ENCODE measurements at places on chromosomes 5 and 9.

GRCh38 chr9:70573308-70573707 lies 158.9 kb upstream of the KLF9 start:
- no peak for ATAC-seq

- no peak for ATAC-seq
These were observed 914.4 kb upstream of the SEMA6A start for GRCh38 chr5:117488976-117489500.

DNA sequence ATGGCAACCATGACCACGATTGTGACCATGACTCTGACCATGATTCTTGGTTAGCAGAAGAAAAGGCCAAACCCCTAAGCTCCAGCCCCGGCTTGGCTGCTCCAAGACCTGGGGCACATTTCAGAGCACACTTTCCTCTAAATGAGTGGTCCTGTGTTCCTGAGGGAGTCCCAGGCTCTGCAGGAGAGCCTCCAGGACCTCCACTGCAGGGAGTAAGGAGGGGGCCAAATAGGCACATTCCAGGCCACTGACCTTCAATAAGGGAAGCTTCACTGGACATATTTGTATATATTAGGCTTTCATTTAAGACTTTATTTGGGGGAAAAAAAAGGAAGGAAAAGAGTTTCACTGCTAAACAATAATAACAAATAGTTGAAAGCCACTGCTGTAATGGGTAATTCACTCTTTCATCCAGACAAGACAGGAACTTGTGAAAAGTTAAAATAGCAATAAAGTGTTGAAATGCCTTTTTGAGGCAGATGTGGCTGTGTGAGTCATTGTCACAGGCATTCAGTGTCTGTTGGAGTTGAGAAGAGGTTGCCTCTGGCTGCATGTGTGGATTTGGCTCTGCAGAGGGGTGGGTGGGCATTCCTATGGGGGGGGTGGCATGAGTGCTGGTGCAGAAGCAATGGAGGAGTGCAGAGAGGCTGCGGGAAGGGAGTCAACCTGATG lies 63.9 kb upstream of the TGFBR1 start:
- ATAC-seq = no peak

DNA sequence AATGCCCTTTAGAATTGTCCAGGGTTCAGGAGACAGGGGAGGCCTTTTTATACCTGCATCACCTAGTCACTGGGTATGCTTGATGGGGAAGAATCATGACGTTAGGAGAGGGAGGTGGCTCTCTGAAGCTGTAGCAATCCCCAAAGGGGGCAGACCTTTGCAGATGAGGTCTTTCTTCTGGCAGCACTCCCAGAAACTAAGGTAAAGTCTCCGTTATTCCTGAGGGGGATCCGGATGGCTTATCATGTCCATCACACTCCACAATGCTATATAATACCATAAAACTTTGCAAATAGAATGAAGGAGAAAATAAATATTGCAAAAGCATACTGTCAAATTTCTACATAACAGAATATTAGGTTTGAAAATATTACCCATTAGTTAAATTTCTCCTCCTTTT lies 21.5 kb upstream of the CAST start:
- no peak for ATAC-seq

- no peak for ATAC-seq
These were observed 161.5 kb downstream of the CRB2 start for GRCh38 chr9:123517512-123517911.

GRCh38 chr9:101380295-101380694 lies 4.5 kb downstream of the BAAT start:
- no peak for ATAC-seq

GRCh38 chr9:72276429-72276828 lies 88.6 kb downstream of the ZFAND5 start:
- ATAC-seq = no peak

GRCh38 chr9:12719431-12719830 lies 26.2 kb downstream of the TYRP1 start:
- ATAC-seq = no peak

GRCh38 chr5:131109540-131110255 lies 55.4 kb downstream of the HINT1 start:
- ATAC-seq = peak; percentile 48

DNA sequence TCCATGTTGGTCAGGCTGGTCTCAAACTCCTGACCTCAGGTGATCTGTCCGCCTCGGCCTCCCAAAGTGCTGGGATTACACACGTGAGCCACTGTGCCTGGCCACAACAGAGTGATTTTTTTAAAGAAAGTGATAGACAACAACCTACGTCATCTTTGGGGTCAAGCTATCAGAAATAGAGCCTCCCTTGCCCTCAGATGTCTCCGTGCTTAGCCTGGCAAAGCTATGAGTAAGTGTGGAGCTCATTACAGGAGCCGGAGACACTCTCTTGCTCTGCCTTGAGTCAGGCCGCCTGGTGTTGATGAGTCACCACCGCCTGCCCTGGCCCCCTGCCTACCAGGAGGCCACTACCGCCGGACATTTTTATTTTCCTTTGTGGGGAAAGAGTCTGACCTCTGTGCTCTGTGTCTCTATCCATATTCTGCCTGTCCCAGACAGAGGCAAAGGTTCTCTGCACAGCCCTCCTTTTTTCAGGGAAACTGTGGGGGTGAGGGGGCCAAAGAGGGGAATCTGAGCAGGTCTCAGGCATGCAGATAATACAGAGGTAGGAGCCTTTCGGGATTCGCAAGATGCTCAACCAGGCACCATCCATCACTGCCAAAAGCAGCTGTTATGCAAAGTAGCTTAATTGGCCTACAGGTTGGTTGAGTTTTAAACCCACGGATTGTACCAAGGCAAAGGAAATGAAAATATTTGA lies 123.7 kb upstream of the CPEB4 start:
- no peak for ATAC-seq

GRCh38 chr9:96674906-96675538 lies 19.9 kb upstream of the PRXL2C start:
- ATAC-seq = peak; percentile 48

GRCh38 chr5:179680780-179681401 lies at the start of gene CBY3:
Gene CBY3, minus strand, starts transcription at chr5:179681034. Its CDS starts 116 bp downstream, at chr5:179680918.
- ATAC-seq = no peak

DNA sequence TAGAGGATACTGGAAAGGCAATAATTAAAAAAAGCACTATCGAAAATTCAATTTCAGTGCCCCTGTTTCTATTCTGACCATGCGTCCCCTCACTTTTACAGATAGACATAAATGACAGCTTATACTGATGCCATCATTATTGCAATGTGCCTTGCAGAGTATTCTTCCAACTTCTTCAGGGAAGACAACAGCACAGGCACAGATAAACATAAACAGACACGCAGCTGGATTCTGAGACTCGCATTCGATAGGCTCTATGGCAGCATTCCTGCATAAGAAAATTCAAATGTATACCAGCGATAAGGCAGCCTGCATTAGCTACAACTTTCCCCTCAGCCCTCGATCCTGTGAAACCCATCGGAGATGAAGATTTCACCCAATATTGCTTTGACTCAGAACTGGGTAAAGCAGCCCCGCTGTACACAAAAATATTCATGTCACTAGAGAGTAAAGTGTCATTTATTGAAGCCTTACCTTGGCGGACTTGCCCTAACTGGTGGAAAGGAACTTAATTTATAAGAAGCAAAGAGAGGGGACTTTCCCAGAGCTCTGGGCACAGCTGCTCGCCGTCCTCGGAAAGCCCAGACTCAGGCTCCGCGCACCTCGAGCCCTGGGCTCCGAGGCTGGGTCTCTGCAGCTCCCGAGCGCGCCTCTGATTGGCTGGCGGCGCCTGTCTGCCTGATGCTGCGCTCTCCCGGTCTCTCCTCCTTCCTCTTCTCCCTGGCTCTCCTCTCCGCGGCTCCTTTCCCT lies at the start of gene CDH18:
Gene CDH18 (minus strand): TSS at position 589 of the 750 bp plus-strand sequence. CDS start 149,214 bp downstream, outside the sequence.
- no peak for ATAC-seq

DNA sequence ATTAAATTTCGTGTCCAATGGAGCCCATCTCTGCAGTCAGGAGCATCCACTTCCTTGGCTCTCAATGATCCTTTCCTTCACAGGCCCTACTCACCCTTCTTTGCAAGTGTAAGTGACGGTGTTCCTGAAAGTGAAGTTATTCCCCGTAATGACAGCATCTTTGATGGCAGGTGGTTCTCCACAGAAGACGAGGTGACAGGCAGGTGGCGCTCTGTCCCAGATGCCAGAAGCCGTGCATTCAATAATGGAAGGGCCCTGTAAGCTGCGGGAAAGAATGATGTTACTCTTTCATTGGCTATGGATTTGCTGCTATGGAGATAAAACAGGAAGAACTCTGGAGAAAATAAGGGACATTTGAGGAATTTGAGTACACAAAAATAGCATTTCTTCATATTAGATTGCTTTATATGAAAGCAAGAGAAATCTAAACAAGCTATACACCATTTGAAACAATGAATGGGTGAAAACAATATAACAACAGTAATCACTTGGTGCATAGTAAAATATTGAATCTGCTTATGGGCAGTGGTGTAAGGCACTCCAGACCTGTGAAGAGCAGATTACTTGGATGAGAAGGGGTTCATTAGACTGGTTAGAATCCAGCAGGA lies 89.9 kb upstream of the TXNDC8 start:
- no peak for ATAC-seq

DNA sequence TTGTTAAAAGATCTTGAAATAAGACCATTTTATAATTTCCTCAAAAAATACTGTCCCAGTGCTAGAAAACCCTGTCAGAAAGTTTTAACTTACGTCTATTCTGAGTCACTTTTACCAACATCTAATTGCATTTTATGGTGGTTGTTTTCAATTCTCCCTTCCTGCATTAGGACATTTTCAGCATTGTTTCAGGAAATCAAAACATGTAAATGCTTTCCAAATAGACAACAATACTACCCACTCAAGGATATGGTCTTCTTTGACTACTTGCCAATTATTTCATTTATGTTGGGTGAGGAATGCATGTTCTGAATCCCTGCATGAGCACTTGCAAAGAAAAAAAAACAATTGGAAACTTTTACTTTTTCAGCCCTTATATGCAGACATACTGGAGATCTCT lies 284.6 kb upstream of the PDE4D start:
- no peak for ATAC-seq

- no peak for ATAC-seq
These were observed 209.0 kb upstream of the RPS23 start for GRCh38 chr5:82487131-82487530.

DNA sequence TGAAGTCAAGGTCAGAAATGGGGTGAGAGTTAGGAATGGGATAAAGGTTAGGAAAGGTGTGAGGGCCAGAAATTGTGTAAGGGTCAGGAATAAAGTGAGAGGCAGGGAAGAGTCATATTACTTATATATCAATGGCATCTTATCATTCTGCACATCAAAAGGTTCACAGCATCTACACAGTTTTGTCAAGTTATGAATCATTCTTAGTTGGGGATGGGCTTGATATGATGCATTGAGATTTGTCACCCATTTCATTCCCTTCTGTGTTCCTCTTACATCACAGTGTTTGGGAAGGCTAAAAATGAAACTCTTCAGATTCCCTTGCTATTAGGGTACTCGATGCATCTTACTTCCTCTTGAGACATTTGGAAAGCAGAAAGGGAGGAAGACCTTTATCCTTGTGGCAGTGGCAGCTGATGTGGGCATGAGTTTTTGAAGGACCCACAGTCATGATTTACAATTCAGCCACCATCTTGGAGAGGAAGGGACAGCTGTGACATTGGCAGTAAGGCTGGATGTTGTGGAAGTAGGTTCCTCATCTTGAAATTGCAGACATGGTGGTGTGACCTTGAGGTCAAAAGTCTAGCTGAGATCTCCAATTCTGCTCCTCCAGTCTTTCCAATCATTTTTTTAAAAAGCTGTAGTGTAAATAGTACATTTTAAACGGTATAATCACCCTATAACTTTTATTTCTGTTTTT lies 24.2 kb upstream of the NPR3 start:
- ATAC-seq = no peak

DNA sequence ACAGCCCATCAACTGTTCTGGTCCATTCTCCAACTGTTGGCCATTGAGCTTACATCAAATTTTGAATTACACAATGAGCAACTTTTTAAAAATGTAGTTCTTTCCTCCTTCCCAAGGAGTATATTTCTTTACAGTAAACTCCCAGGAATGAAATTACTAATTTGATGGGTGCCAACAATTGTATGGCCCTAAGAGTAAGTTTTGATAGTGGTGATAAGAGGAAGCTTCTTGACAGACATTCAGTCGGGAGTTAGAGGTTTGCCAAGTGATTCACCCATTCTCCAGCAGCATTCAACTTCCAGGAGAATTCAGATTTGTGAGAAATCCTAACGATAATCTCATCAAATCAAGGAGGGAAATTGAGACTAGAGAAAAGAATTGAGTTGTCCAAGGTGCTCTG lies 579.9 kb downstream of the ACTL7B start:
- no peak for ATAC-seq

DNA sequence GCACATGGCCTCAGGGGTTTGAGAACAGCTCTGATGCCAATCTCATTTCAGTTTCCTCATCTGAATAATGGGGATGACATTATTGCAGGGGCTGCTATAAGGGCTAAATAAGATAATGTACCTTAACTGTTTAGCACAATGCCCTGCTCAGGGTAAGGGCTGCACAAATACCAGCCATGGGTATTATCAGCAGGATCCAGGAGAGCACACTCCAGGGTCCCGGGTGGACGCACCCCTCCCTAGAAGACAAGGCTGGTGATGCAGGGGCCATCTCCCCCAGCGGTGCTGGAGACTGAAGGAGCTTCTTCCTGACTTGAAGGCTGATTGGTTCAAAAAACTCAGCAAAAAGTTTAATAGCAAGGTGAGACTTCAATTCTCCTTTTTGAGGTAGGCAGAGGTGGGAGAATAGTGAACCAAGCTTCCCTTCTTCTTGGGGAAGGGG lies 2.7 kb upstream of the CXXC5 start:
- ATAC-seq = no peak

DNA sequence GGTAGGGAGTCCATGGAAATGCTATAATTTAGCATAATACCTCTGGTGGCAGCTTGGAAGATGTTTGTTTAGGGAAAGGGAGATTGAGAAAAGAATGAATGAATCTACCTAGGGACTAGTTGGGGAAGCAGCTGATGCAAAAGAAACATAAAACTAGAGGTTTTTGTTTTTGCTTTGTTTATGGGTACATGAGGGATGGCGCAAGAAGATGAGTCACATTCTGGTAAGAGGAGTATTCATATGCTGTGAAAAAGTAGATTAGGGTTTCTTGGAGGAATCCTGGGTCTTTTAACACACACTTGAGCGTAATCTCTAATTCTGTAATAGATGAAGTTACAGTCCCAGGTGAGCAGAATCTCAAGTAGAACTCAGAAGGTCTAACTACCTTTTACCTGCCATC lies 17.1 kb downstream of the C9orf43 start:
- no peak for ATAC-seq

GRCh38 chr9:118364266-118365106 lies 660.3 kb downstream of the TLR4 start:
- ATAC-seq = no peak

- ATAC-seq = no peak
These were observed 3.1 kb downstream of the FAM163B start for GRCh38 chr9:133605856-133606707.

DNA sequence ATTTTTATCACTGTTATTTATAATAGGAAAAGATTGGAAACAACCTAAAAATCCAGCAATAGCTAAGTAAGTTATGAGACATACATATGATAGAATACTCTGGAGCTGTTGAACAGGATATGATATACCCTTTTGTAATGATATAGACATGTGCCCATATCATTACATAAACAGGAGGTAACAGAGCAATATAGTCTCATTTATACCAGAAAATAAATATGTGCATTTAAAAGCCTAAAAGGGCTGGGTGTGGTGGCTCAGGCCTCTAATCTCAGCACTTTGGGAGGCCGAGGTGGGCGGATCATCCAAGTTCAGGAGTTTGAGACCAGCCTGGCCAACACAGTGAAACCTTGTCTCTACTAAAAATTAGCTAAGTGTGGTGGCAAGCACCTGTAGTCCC lies 2.3 kb upstream of the FABP6 start:
- no peak for ATAC-seq

All from activated CD4-positive, CD25-positive, alpha-beta regulatory T cell treated with anti-CD3 and anti-CD28 coated beads, Interleukin-2, amount 50 U/mL, for 24 hours (primary cell).